MCF 10A (cell line): ENCODE measurements at places on chromosomes 2 and 18.
A peak's percentile ranks its signal among the peaks of the same experiment; 100 is the strongest.

- peak; percentile 55 for DNase-seq
These were observed 117.3 kb downstream of the PIGN start for GRCh38 chr18:62069556-62069955.

DNA sequence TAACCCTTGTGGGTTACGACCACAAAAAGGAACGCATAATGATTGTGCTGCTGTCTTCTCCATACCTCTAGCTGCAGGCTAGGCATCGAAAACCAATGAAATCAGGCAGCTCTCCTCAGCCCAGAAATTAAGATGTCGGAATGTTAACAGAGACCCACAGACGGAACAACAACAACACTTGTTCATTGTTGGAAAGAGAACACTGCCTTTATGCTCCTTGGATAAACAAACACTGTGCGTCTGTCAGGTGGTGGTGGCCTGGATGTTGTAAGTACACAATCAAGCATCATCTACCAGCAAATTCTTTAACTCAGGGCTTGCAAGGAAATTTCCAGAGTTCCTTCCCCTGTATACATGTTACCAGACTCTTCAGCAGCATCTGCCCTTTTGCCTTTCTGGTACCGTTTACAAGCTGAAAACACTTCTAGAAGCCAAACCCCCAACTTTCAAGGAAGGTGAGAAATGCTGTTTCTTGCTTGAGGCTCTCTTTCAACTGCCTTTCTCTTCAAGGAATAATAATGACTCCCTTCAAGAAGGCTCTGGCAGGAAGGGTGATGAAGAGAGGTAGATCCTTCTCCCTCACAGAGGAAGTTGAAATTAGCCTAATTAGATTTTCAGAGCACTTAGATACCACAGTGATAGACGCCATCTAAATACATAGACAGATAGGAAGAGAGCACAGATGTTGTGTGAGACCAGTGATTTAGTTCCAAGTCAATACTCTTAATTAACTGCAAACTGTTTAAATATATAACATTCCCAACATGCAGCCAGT is 332.7 kb downstream of the ZNF521 start:
- no peak for DNase-seq

- DNase-seq = peak; percentile 25
These were observed 236.1 kb upstream of the MEIS1 start for GRCh38 chr2:66198873-66199272.

- DNase-seq = no peak
These were observed 11.8 kb downstream of the LAMA3 start for GRCh38 chr18:23701017-23701416.

DNA sequence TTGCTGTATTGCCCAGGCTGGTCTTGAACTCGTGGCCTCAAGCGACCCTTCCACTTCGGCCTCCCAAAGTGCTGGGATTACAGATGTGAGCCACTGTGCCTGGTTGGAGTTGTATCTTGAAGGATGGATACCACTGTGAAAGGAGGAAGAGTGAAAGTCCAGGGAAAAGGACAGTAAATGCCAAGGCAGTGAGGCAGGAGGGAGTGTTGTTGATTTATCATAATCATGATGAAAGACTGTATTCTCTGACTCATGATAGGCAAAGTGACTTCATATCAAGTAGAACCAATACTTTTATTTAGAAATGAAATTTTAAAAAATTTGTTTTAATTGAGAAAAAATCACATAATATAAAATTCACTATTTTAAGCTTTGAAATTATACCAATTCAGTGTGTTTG is 162.3 kb downstream of the ARHGAP28 start:
- no peak for DNase-seq

DNA sequence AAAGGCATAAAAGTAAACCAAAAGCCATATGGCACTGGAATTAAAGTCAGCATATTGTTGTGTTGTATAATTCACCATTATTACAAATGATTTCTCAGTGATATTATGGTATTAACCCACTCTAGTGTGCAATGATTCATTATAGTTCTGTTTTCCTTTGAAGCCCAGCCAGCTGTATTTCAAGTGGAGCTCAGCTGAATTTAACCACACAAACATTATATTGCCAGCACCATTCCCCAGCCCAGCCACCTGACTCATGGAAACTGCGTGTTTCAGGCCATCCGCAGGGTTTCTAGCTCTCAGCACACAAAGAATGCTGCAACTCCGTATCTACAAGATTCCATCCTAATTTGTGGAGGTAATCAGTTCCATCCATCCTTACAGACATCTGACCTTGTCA is 166.8 kb upstream of the CHAC2 start:
- DNase-seq = peak; percentile 41

GRCh38 chr18:75502286-75502685 is 74.8 kb upstream of the SMIM21 start:
- DNase-seq = no peak

GRCh38 chr18:2313332-2313731 is 258.0 kb downstream of the METTL4 start:
- DNase-seq = no peak

- no peak for DNase-seq
These were observed 10.6 kb downstream of the IRS1 start for GRCh38 chr2:226788881-226789490.

DNA sequence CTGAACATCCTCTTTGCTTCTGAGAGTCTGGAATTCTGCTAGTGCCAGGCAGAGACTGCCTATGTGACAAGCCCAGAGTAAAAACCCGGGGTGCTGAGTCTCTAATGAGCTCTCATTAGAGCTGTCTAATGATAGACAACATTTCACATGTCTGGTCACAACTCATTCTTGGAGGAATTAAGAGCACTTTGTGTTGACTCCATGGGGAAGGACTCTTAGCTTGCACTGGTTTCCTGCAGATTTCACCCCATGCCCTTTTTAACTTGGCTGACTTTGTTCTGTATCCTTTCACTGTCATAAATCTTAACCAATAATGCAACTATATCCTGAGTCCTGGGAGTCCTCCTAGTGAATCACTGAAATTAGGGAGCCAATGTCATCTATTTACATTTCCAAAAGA is 33.5 kb downstream of the FBXO15 start:
- no peak for DNase-seq

DNA sequence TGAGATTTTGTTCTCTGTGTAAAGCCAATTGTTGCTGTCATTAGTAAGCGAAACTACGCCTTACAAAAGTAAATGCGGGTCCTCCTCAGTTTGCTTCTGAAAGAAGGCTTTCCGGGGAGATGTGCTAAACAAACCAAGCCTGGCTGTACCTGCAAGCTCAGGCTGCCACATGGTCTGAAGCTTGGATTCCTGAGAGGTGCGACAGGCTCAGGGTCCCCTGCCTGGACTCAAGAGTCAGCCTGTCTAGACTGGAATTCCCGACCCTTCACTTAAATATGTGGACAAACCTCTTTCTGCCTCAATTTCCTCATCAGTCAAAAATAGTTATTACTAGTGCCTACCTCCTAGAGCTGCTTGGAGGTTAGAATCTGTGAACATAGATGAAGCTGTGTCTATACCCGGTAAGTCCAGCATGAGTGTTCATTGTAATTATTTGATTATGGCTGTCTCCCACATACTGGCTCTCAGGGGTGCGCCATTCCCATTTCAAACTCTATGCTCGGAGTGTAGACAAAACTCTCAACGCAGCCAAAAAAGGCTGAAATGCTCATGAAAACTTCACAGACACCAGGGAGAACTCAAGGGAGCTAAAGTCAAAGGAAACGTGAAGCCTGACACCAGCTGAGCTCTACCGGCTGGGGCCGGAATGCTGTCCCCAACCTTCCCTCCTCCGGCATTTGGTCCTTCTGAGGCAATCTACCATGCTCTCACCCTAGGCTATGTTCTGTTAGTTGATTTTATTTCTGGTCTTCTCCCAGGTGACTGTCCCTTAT is 31.4 kb downstream of the SOWAHC start:
- DNase-seq = no peak

GRCh38 chr2:127573298-127573697 is 37.8 kb downstream of the MYO7B start:
- DNase-seq = no peak

DNA sequence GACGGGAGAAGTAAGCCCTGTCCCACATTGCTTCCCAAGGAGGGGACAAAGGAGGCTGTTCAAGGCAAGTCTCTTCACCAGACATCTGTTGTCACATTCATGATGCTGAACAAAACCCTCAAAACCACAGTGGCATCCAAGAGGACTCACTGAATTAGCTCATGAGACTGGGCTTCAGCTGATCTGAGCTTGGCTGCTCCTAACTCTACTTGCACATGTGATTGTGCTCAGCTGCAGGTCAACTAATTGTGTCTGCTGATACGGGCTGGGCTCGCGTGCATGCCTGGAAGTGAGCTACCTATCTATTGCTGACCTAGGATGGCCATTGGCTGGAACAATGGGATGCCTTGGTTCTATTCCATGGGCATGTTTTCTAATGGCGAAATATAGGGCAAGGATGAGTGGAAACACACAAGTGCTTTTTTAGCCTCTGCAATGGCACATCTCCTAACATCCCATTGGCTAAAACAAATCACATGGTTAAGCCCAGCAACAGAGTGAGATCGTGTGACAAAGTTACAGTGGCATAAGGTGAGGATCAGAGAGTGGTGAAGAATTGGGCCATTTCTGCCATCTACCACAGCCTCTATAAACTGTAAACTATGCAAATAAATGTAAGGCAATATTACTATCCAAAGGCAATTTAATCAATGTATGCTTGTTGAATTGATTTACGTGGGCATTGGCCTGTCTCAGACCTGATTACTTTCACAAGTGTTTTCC is 52.9 kb upstream of the CAPN13 start:
- no peak for DNase-seq

- peak; percentile 76 for DNase-seq
These were observed 153.9 kb upstream of the NDUFV2 start for GRCh38 chr18:8948471-8949149.

GRCh38 chr2:129756276-129756675 is 223.2 kb upstream of the RAB6C start:
- DNase-seq = no peak

- DNase-seq = no peak
These were observed 70.9 kb downstream of the ODC1 start for GRCh38 chr2:10377052-10377746.

GRCh38 chr2:109736177-109736827 is 57.8 kb upstream of the RGPD5 start:
- DNase-seq = peak; percentile 70

GRCh38 chr18:29071869-29072268 is 894.9 kb upstream of the CDH2 start:
- DNase-seq = no peak

- no peak for DNase-seq
These were observed 347.4 kb upstream of the KLHL29 start for GRCh38 chr2:23037596-23037995.

DNA sequence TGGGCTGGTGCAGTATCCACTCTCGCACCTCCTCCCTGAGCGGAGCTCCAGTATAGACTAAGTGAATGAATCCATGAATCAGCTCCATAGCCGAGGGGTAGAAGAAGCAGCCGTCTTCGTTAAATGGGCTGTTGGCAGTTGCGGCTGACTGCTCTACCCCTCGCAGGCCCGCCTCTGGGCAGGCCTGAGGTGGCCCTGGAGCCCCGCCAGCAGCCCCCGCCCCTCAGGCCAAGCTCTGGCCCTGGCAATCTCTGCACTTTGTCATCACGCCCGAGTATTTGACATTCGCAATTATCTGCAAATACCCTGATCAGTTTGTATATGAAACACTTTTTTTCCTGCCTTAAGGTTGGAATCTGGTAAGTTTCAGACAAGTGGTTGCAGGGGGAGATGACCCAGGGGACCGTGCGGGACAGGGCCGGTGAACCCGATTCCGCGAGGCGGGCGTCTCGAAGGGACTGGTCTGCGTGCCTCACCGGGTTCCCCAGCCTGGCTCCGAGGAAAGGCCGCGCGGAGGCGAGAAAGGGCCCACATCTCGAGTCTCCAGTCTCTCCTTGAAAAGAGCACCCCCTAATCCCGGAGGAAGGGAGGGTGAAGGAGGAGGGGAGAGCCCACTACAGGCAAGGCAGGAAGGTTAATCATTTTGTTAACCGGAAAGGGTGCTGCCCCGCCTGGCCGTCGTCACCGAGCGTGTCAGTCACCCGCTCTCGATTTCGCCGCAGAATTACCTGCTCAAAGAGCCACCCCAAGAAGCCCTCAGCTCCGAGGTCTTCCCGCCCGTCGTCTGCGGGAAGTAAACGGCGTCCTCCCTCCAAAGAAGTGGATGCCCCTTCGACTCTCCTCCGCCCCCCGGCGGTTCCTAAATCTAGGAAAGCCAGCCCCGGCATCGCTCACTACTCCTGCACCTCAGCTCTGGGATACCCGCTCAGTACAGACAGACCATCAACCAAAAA is 11.1 kb upstream of the SATB2 start:
- DNase-seq = no peak

GRCh38 chr18:61748004-61748403 is 144.8 kb downstream of the RNF152 start:
- no peak for DNase-seq

- no peak for DNase-seq
These were observed 6.1 kb downstream of the TGIF1 start for GRCh38 chr18:3455907-3456685.

DNA sequence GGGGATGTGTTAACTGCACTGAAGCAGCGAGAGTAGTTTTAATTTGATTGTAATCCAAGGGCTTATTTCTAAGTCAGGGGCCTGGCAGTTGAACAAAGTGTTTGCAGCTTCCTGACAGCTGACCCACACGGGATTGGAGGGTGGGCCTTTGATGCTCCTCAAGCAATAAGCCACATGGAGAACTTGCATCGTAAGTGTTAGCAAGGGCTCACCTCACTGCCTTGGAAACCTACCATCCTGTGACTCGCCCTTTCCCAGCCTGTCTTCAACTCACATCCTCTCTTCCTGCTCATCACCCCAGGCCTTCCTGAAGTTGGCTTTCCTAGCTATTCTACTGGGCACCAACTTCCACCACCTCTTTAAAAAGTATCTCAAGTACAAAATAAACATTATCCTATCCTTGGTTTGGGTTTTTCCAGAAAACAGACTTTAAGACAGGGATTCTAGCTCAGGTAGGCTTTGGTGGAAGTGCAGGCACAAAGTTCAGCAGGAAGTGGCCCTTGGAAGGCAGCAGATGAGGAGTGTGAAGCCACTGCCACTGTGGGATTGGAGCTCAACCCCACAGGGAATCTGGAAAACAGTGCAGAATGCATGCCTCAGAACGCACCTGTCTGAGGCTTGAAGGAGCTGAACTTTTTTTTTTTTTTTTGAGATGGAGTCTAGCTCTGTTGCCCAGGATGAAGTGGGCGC is 31.6 kb downstream of the B3GNT2 start:
- DNase-seq = no peak

DNA sequence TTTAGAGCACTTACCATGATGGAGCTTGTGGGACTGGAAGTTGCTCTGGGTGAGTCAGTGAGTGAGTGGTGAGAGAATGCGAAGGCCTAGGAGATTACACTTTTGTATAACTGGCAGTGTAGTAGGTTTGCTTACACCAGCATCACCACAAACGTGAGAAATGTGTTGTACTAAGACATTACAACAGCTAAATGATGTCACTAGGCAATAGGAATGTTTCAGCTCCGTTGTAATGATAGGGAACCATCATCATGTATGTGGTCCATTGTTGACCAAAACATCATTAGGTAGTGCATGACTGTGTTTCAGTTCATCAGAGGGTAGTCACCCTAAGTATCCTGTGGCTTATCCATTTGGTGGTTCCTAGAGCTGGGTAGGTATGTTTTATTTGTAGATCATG is 11.9 kb downstream of the ZNF407 start:
- no peak for DNase-seq
